ENCODE measurements at places on chromosomes 3 and 15.

DNA sequence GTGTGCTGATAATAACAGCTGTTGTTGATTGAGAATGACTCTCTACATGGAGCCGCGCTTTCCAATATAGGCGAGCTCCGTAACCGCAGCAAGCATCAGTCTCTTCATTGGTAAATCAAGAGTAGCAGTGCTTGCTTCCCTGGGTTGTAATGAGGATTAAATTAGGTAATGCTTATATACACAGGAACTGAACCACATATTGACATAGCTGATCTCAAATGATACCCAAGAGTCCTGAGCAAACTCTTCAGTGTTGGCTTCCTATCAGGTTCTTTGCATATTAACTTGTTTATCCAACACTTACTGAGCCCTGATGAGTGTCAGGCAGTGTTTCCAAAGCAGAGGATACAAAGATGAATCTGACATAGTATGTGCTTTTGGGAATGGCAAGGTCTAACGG is 46.4 kb upstream of the SLCO3A1 start:
- no peak for DNase-seq
- peaks cover 51% of the 10 kb centered on the region for H3K27me3 ChIP-seq
- no peaks in the 10 kb centered on the region for H3K4me1 ChIP-seq
- no peak overlapping the region for H3K27ac ChIP-seq
- H3K4me3 ChIP-seq = no peak overlapping the region

DNA sequence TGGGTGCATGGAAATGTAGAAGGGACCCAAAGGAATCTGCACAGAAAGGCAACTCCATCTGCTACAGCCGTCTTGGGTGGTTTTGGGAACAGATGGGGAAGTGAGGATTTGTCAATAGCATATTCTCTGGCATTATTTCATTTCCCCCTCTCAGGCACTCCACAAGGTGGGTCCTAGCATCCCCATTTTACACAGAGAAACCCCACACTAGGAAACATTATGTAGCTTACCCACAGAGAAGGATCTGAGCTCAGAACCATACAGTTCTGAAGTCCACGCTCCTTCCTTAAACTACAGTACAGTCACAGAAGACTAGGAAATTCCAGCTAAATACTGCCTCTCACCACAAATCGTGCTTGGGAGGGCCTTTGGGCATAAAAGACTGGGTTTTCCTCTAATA is 61.2 kb upstream of the CTNNB1 start:
- H3K36me3 ChIP-seq = no peaks in the 10 kb centered on the region
- DNase-seq = no peak
- H3K4me3 ChIP-seq = no peak overlapping the region
- H3K27me3 ChIP-seq = no peaks in the 10 kb centered on the region

GRCh38 chr3:99108508-99108907 is 207.0 kb upstream of the DCBLD2 start:
- DNase-seq = no peak
- H3K27ac ChIP-seq = no peak overlapping the region
- H3K4me1 ChIP-seq = no peaks in the 10 kb centered on the region
- no peaks in the 10 kb centered on the region for H3K36me3 ChIP-seq
- H3K4me3 ChIP-seq = no peak overlapping the region
- peaks cover 23% of the 10 kb centered on the region for H3K27me3 ChIP-seq

- H3K27ac ChIP-seq = no peak overlapping the region
- DNase-seq = no peak
Observed at GRCh38 chr15:76998663-76999285, 3.8 kb downstream of the PSTPIP1 start.

GRCh38 chr3:149941186-149941585 is 29.5 kb downstream of the PFN2 start:
- no peaks in the 10 kb centered on the region for H3K4me1 ChIP-seq
- H3K36me3 ChIP-seq = peaks cover 79% of the 10 kb centered on the region
- no peak overlapping the region for H3K27ac ChIP-seq
- no peak overlapping the region for H3K4me3 ChIP-seq
- DNase-seq = no peak
- no peaks in the 10 kb centered on the region for H3K27me3 ChIP-seq

DNA sequence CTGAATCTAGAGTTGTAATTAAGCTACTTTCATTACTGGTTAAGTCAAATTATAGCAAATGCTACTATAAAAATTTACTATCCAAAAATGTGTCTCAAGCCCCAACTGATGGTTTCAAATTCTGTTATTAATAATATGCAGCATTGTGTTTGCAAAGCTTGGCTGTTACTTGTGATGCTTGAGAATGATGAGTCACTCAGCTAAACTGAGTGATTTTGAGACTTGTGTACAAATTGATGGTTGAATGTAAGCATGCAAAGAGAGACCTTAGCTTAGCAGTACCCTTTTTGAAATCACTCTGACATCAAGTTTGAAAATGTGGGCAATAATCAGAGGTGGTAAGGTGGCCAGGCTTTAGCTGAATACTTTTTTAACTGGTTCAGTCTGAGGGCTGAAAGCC is 27.6 kb downstream of the OPA1 start:
- no peak overlapping the region for H3K4me3 ChIP-seq
- H3K27me3 ChIP-seq = no peaks in the 10 kb centered on the region
- peaks cover 22% of the 10 kb centered on the region for H3K36me3 ChIP-seq
- no peak for DNase-seq
- H3K4me1 ChIP-seq = no peaks in the 10 kb centered on the region

DNA sequence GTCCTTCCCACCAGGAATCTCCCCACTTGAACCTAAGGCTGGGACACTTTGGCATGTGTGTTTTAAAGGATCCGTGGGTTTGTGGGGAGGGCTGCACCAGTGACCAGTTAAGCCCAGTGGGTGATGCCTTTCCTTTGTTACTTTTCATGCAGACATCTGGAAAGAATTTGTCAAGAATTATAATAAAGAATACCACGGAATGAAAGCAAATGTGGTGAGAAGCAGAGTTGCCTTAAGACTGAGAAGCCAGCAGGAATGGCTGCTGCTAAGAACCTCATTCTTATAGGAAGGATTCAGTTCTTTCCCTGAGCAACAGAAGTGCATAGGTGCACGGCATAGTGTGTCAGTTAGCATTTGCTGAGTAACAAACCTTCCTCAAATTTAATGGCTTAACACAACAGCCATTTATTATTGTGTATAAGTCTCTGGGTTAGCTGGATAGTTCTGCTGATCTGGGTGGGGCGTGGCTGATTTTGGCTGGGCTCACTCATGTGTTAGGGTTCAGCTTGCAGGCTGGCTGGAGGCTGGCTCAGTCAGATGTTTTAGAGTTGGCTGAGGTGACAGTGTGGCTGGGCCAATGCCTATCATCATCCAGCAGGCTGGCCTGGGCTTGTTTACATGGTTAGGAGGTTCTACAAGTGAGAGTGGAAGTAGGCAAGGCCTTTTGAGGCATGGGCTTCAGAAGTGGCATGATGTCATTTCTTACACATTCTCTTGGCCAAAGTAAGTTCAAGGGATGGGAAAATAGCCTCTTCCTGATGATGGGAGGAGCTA is 262.7 kb upstream of the CTDSPL start:
- H3K27me3 ChIP-seq = no peaks in the 10 kb centered on the region
- H3K27ac ChIP-seq = no peak overlapping the region
- no peaks in the 10 kb centered on the region for H3K36me3 ChIP-seq
- no peak for DNase-seq
- peaks cover 4% of the 10 kb centered on the region for H3K4me1 ChIP-seq

GRCh38 chr3:158789592-158789991 is 12.3 kb upstream of the MFSD1 start:
- no peak overlapping the region for H3K4me3 ChIP-seq
- no peak for DNase-seq
- H3K4me1 ChIP-seq = peaks cover 42% of the 10 kb centered on the region
- no peaks in the 10 kb centered on the region for H3K27me3 ChIP-seq
- peak overlapping the region; percentile 87 for H3K27ac ChIP-seq

DNA sequence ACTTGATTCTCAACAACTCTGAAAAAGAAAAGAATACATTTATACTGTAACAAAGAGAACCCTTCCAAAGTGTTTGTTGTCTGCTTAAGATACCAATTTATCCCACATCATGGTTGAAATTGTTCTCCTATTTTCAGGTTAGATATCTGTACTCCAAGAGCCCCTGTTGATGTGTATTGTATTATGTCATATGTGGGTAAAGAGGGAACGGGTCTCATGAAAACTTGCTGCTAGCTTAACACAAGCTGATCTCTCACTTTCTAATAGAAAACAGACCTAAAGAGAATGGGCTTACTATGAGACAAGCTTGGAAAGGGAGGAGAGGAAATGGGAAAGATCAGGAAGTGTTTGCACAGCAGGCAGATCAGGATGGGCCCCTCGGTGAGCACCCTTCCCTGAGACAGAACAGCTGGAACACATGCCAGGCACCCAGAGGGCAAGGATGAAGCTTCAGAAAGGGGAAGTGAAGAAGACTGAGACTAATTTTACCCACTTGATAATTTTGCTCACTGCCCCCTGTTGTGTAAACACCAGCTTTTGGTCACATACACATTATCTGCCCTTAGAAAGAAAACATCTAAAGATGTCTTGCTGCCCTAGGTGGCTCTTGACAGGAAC is 747.9 kb upstream of the CCDC54 start:
- peaks cover 3% of the 10 kb centered on the region for H3K36me3 ChIP-seq
- H3K4me3 ChIP-seq = no peak overlapping the region
- no peak for DNase-seq
- H3K4me1 ChIP-seq = peaks cover 40% of the 10 kb centered on the region

DNA sequence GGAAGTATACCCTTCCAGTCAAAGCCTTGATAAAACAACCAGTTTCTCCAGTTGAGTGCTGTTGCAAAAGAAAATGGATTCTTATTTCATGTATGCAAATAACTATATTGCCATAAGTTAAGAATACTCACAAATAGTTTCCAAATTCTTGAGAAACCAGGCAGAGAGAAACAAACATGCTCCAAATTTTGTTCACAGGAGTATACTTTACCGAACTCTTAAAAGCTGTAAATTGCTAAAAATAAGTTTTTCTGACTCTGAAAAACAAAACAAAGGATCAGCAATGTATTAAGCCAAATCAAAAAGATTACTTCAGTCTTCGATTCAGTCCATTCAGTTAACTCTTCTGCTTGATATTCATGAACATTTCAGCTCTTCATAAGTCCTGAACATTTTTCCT is 646.5 kb downstream of the MCTP2 start:
- peaks cover 2% of the 10 kb centered on the region for H3K36me3 ChIP-seq
- DNase-seq = no peak
- H3K4me1 ChIP-seq = no peaks in the 10 kb centered on the region
- no peaks in the 10 kb centered on the region for H3K27me3 ChIP-seq
- H3K4me3 ChIP-seq = no peak overlapping the region

DNA sequence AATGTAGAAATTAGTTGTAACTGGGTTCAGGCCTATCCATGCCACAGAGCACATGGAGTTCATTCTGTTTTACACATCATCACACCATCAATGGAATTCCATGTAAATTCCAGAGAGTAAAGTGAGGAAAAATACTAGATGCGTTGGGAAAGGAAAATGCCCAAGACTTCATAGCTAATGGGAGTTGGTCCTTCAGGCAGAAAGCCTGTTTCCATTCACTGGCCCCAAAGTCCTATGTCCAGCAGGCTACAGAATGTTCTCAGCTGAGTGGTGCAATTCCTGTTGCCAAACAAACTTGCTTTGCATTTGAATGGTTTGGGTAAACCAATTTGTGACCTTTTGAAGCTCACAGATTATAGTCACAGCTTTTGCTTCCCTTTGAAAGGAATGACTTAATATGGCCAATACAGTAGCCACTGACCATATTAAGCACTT is 164.6 kb upstream of the PFN2 start:
- H3K4me1 ChIP-seq = no peaks in the 10 kb centered on the region
- peaks cover 1% of the 10 kb centered on the region for H3K27me3 ChIP-seq
- DNase-seq = no peak
- no peaks in the 10 kb centered on the region for H3K36me3 ChIP-seq
- H3K27ac ChIP-seq = no peak overlapping the region
- no peak overlapping the region for H3K4me3 ChIP-seq

- H3K27me3 ChIP-seq = no peaks in the 10 kb centered on the region
- no peak overlapping the region for H3K4me3 ChIP-seq
- peak overlapping the region; percentile 88 for H3K27ac ChIP-seq
- H3K36me3 ChIP-seq = peaks cover 4% of the 10 kb centered on the region
Observed at GRCh38 chr3:29430558-29430971, 149.7 kb downstream of the RBMS3 start.

GRCh38 chr3:10198761-10199649 is 34.3 kb downstream of the IRAK2 start:
- no peak for DNase-seq
- peaks cover 7% of the 10 kb centered on the region for H3K4me1 ChIP-seq
- H3K27ac ChIP-seq = no peak overlapping the region
